ENCODE measurements at places on chromosomes 5 and 9.

DNA sequence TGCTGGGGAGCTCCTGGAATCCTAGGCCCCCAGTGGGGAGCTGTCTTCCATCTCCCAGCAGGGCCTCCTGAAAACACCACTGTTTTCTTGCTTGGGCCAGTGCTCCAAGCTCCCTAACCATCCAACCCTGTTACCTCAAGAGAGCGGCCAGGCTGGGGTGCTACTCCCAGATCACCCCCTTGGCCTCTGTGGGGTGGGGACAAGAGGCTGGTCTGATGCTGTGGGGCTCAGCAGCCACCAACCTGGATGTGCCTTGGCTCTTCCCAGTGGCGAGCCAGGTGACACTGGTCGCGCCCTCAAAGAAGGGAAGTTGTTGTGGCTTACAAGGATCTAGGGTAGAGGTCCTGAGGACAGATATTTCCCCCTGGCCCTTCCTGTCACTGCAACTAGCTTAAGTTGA is 49.0 kb downstream of the SECISBP2 start:
- DNase-seq, result no peak

- DNase-seq, result no peak
These were observed 48.2 kb downstream of the TMEM174 start for GRCh38 chr5:73221161-73221560.

GRCh38 chr5:35954175-35954574 is 15.8 kb upstream of the CAPSL start:
- no peak for DNase-seq

- DNase-seq, result no peak
These were observed 630.3 kb upstream of the CDH18 start for GRCh38 chr5:20618340-20618739.

- no peak for DNase-seq
These were observed 31.8 kb upstream of the CKS2 start for GRCh38 chr9:89278997-89279739.

- no peak for DNase-seq
These were observed 102.0 kb downstream of the TRIM32 start for GRCh38 chr9:116789081-116789480.

GRCh38 chr9:36132086-36132485 is 4.4 kb upstream of the GLIPR2 start:
- no peak for DNase-seq

DNA sequence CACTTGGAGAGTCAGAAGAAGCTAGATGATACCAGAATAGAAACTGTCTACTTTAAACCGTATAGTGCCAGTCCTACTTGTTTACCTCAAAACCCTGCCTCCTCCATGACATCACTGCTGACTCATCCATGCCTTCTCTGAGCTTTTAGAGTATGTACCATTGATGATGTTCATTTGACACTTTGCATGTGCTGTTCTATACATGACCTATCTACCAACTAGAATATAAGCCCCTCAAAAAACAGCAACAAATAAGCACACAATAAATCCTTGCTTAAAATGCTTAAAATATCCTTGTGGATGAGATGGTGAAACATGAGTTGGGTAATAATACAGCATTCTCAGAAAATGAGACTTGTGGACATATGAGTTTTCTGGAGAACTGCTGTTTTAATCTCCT is 2.6 kb downstream of the CTNNAL1 start:
- peak; percentile 15 for DNase-seq

GRCh38 chr9:126296687-126297086 is 29.9 kb upstream of the MVB12B start:
- DNase-seq, result no peak

DNA sequence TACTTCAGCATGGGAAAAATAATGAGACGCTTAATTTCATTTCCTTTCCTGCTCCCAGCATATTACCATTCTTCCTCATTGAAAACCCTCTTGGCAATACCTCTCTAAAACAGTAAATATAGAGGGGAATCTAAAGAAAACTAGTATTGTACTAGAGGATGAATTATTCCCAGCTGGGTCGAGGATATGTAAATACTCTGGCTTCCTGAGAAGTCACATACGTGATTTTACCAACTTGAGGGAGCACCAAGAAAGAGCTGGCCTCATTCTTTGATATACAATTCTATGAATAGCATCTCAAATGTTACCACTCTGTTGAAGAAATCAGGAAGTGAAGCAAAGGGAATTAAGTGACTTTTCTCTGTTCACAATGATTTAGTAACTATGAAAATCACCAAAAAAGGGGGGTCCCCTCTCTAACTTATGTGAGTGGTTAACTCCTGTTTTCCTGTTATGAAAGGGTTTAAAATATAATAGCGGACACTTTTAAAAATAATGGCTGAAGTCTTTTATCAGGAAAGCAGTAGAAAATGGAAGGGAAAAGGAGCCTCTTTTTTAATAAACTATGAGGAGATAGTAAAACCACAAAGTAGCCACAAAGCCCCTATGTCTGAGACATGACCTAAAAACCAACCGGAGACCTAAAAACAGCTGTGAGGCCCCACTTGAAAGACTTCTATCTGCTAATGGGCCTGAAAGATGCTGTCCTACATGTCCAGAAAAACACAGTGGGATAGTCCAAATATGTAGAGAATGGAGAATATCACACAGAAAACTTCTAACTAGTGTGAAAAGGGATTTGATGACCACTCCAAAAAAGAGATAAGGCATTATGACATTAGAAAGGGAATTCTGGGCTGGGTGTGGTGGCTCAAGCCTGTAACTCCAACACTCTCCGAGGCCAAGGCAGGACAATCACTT is 42.6 kb downstream of the LPAR1 start:
- no peak for DNase-seq

GRCh38 chr5:135171336-135171735 is 137.3 kb upstream of the PITX1 start:
- no peak for DNase-seq

GRCh38 chr9:108722396-108722795 is 133.4 kb downstream of the ACTL7B start:
- DNase-seq, result no peak

DNA sequence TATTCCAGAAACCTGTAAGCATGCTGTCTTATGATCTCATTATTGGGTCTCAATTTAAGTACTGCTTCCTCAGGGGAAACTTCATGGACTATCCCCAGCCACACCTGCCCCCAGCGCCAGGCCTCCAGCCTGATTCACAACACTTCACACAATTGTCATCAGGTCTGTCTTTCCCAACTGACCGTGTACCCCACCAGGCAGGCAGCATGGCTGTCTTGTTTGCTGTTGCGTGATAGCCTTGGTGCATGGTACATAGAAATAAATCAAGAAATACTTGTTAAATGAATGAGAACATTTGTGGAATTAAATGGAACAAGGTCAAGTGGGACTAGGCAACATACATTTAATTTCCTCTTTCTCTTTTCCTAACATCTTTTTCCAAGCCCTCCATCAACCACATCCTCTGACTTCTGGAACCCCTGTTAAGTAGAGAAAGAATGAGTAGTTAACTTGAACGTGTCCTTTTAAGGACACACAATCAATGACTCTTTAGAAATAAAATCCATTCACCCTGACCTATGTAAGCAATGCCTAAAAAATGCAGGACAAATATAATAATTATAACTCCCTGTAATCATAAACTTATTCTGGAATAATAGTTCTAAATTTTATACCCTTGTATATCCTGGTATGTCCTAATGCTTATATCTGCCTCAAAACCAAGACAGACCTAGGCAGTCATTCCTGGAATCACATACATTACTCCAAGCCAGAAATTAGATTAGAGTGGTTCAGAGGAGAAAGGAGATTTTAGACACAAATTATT is 17.2 kb upstream of the THG1L start:
- no peak for DNase-seq

- no peak for DNase-seq
These were observed 21.6 kb downstream of the FBXL7 start for GRCh38 chr5:15521381-15522186.

DNA sequence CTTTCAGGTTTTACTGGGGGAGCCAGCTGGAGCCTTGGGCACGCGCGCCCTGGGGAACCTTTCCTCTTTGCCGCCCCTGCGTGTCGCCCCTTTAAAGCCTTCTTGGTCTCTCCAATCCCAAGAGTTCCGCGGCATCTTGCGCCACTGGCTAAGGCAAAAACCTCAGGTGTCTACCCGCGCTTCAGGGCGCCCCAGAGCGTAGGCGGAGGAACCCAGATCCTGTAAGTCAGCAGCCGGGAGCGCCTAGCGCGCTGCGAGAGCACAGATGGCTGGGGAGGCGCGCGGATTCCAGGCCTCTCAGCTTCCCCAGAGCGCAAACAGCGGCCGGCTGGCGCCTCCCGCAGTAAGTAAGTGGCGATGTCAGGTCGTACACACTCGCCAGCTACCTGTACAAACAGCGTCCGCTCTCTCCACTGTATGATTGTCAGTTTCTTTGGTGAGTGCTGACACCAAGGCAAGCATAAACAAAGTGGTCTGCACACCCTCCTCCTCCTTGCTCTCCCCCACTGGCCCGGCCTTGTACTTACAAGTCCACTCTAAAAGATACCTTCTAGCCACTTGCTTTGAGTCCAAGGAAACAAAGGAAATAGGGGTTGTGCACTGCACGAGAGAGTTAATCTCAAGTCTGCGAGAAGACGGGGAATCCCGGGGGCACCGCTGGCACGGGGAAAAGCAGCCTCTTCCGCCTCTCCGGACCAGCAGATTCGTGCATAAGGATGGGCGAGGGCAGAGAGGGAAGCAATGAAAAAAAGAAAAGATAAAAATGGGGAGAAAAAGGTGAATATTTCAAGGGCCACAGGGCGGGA is 2.9 kb downstream of the HTR1A start:
- no peak for DNase-seq
